ENCODE measurements at places on chromosomes 6 and 20.
A peak's percentile ranks its signal among the peaks of the same experiment; 100 is the strongest.

- DNase-seq, result peak; percentile 4
These were observed 9.8 kb upstream of the PNISR start for GRCh38 chr6:99434702-99435530.

DNA sequence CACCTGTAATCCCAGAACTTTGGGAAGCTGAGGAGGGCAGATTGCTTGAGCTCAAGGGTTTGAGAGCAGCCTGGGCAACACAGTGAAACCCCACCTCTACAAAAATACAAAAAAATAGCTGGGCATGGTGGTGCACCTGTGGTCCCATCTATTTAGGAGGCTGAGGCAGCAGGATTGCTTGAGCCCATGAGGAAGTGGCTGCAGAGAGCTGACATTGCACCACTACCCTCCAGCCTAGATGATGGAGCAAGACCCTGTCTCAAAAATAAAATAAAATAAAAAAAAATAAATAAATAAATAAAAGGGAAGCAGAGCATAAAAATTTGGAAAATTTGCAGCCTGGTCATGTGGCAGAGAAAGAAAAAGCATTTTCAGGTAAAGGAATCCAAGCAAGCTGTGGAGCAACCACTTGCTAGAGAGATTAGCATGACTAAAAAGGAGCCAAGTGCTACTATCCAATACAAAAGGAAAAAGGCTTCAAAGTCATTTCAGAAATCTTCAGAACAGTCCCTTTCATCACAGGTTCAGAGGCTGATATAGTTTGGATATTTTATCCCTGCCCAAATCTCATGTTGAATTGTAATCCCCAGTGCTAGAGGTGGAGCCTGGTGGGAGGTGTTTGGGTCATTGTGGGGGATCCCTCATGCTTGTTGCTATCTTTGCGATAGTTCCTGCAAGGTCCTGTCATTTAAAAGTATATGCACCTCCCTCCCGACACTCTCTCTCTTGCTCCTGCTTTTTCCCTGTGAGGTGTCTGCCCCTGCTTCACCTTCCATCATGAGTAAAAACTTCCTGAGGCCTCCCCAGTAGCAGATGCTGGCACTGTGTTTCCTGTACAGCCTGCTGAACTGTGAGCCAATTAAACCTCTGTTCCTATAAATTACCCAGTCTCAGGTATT is 11.2 kb upstream of the TTK start:
- no peak for DNase-seq

GRCh38 chr6:90874931-90875330 is 288.1 kb upstream of the MAP3K7 start:
- no peak for DNase-seq

GRCh38 chr20:51542571-51543421 is at the start of gene NFATC2:
Gene NFATC2, minus strand, starts transcription at chr20:51542719. Its CDS starts 220 bp downstream, at chr20:51542499.
- DNase-seq, result no peak

DNA sequence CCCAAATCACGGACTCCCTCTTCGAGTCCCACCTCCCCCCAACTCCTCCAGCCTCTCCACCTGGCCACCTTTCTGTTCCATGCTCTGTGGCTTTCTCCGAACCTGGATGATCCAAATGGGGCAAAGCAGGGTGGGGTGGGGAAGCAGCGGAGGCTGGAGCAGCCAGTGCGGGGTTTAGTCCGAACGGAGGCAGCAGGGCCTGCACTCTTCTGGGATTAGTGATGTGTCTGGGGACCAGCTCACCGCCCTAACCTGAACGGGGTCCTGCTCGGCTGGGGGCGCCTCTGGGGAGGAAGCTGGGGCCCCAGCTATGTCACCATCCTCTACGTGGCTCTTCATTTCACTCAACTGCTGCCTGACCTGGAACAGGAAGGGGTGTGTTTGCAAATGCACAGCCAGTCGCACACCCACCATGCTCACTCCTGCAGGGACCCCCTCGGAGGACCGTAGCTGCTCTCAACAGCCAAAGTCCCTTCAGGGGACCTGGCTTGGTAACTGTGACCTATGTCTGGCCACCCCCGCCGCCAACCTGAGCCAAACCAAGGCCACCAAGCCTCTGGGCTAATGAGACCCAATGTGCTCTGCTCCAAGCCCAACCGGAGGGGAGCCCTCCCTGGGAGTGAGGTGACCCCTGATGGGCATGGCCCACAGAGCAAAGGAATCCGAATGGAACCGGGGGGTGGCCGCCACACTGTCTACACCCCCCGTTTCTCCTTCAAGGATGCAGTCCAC is 46.8 kb downstream of the DSTN start:
- no peak for DNase-seq

Data from hypothalamus (tissue), 51 donors.